ENCODE measurements at places on chromosomes 12 and 14.

GRCh38 chr12:97275256-97275655 lies 187.3 kb upstream of the RMST start:
- no peak for DNase-seq

DNA sequence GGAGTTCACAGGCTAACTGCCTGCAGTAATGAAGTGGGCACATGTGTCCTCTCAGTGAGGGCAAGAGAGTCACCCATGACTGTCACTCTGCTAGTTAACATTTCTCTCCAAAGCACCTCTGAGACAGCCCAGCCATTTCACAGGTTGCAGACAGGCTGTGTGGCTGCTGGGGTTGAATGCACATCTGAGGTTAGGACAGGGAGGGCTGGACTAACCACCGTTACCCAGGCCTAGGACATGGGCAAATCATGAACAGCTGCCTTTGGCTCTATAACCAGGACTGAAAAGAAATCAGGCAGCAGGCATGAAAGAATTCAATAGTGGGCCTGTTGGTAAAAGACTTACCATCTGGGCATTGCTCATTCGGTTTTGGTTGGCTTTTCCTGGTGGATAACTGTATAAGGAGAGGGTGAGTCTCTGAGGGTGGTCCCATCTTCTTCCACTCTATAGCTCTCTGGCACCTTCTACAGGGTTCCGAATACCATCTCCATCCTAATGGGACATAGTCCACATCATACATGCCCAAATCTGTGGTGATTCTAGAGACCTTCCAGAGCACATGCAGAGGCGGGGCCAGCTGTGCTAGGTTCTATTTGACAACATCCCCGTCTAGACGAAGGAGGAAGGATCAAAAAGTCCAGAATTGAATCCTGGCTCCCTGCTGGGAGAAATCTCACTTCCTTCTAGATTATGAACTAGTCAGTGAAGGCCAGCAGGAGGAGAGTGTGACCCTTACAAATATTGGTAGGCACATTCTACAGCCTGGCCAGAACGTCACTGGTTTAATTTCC lies 10.8 kb downstream of the CRACR2A start:
- no peak for DNase-seq

DNA sequence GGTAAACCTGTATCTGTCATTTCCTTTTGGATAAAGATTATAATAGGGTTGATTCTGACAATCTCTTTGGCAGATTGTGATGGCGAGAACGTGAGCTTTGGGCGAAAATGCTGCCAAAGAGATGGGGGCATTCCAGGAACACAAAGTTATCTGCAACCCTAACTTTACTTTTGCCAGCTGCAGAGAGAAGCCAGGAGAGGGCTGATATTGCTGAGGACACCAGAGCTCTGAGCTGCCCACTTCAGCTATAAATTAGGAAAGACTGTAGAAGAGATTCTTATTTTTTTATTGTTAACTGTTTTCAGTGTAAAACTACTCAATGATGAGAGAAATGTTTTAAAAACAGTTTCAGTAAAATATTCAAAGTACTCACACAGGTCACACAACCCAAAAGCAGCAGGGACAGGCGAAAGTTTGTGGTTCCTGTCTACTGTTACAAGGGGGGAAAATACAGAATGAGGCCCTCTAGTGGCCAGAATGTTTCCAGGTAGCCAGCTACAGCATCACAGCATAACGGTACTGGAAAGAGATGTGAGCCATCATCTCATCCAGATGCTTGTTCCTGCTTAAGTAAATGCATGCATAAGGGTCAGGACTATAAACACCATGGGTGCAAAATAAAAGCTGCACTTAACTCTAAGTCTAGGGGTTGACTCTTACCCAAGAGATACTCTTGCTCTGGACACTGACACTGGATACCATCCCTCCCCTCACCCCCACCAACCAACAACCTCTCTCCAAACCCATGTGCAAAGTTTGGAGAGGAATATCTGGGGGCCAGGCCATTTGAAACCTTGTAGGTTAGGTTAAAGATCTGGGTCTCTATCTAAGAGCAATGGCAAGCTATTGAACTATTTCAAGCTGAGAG lies 498.4 kb downstream of the RMST start:
- DNase-seq, result no peak

DNA sequence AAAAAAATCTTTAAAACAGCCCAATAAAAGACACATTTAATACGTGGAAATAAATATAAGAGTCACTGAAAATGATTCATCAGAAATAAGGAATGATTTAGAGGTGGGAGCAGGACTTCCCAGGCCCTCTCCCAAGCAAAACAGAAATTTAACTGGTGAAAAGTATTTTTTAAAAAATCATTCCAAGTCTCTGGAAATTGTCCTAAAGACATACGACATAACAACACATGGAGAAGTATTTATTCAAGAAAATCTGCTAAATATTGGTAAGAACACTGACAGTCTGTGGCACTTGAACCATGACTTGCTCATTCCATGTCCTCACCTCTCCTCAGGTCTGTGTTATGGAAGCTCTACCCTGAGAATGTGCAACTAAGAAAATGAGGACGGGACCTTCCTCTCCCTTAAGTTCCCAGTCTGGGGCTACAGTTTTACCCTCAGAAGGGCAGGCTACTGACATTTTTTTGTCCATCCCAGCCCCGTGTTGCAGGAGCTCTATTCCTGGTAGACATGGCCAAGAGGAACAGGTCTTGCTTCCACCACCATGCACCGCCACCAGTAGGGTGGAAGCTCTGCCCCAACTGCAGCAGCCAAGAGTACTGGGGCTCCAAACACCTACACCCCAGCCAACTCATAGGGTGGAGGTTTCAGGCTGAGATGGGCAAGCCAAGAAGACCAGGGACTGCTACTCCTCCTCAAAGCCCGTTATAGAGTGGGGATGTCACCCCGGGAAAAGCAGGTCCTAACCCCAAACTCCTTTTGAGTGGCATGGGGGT lies 193.0 kb downstream of the CRADD start:
- DNase-seq, result no peak

GRCh38 chr12:109702111-109702841 lies 11.3 kb upstream of the FAM222A start:
- DNase-seq, result no peak

DNA sequence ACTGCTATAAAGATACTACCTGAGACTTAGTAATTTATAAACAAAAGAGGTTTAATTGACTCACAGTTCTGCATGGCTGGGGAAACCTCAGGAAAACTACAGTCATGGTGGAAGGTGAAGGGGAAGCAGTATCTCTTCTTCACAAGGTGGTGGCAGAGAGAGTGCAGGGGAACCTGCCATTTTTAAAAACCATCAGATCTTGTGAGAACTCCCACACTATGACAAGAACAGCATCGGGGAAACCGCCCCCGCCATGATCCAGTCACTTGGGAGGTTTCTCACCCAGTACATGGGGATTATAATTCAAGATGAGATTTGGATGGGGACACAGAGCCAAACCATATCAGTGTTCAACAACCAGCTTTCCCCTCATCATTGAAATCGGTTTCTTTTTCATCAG lies 49.9 kb downstream of the AEBP2 start:
- no peak for DNase-seq

- no peak for DNase-seq
These were observed 261.9 kb upstream of the LRIG3 start for GRCh38 chr12:59182191-59182590.

- DNase-seq, result peak; percentile 87
These were observed 23.3 kb downstream of the RTRAF start for GRCh38 chr14:52012635-52013034.

GRCh38 chr12:2095878-2096277 lies 43.1 kb downstream of the CACNA1C start:
- no peak for DNase-seq

DNA sequence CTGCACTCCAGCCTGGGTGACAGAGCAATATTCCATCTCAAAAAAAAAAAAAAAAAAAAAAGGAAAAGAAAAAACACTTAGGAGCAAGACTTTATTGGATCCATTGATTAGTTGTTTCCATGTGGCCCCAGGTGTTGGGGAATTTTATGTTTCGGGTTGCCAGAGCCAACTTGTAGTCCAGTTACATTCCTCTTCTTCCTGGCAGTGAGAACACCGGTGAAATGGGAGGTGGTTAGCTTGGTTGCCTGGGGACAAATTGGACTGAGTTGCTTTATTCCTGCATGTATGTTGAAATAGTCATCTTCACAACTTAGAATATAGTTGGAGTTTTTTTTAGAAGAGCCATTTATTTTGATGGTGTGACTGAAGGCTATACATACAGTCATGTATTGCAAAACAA lies 12.6 kb downstream of the RCOR1 start:
- no peak for DNase-seq

DNA sequence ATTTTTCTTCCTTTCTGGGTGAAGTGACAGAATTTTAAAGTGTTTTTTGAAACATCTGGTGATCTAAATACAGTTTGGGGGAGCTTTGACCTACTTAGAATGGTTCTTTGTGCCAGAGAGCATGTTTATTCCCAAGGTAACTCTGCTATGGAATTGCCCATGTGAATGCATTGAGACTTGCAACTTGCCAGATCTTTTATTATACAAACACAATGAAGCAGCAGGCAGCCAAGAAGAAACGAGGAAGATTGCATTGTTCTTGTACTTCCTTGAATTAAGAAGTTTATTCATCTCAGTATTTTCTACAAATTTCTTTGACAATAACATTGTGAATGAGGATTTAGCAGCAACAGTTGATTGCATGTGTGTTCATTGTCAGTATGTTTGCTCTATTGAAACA lies 55.5 kb downstream of the FGD4 start:
- DNase-seq, result no peak

GRCh38 chr14:72917094-72917802 lies 9.0 kb upstream of the DCAF4 start:
- DNase-seq, result no peak

GRCh38 chr14:31387091-31387490 lies 33.3 kb downstream of the HEATR5A start:
- no peak for DNase-seq

GRCh38 chr12:71704920-71705319 lies 19.0 kb downstream of the TMEM19 start:
- no peak for DNase-seq

GRCh38 chr12:43198608-43199007 lies 353.4 kb downstream of the ADAMTS20 start:
- DNase-seq, result no peak

- DNase-seq, result no peak
These were observed 193.3 kb upstream of the SYT1 start for GRCh38 chr12:78671295-78671694.

DNA sequence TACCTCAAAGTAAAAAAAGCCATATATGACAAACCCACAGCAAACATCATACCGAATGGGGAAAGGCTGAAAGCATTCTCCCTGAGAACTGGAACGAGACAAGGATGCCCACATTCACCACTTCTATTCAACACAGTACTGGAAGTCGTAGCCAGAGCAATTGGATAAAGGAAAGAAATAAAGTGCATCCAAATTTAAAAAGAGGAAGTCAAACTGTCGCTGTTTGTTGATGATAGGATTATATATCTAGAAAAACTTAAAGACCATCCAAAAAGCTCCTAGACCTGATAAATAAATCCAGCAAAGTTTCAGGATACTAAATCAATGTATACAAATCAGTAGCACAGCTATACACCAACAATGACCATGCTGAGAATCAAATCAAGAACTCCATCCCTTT lies 5.2 kb downstream of the NDUFA12 start:
- no peak for DNase-seq

DNA sequence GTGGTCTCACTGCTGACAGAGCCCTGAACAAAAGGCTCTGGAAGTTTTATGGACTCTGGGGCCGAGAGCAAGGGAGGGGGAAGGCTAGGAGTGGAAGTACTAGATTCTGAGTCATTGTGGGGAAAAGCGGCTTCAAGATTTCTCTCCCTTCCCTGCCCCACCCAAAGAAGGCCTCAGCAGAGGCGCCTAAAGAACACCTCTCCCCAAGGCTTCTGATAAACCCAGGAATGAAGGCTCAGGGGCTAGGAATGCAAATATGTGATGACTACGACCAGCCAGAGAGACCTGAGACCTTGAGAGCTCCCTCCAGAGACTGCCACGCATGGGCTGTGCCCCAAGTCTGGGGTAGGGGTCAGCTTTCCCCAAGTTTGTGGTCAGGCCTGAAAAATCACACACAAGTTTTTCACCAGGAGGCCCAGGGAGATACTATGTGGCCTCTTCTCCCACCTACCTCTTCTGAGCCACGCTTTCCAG lies 130.7 kb upstream of the HIF1A start:
- DNase-seq, result no peak

DNA sequence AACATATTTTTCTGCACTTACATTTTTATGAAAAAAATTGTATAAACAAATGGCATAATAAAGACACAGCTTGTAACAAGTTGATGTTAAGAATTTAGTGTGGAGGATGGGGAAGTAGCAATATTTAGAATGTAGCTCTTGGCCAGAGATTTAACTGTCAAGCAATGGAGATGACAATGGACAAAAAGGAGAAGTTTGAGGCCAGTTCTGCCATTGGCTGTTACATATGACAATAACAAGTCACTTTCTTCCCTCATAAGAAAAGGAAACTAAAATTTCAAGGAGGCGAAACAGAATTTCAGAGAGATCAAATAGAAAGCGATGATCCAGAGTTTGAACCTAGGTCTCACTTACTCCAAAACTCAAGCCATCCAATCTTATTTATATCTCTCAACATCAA lies 122.8 kb upstream of the CCDC175 start:
- DNase-seq, result no peak

DNA sequence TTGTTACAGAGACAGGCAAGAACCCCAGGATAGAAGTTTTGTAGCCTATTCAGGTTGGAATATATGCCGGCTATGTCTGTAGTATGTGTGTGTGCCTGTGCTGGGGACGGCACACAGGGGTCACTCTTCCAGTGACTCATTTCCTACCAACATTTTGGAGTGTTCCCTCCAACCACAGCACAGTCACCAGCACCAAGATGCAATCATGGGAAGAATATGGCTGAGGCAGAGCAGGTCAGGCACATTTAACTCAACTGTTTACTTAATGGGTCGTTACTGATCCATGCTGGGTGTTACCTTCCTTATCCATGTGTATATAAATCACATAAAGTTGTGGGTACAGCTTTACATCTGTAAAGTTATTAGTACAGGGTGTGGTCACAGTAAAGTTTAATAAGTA lies 178.3 kb downstream of the PRKD1 start:
- DNase-seq, result no peak

- no peak for DNase-seq
These were observed 9.7 kb downstream of the CACNA2D4 start for GRCh38 chr12:1908758-1909157.

- DNase-seq, result no peak
These were observed 237.4 kb upstream of the RGS6 start for GRCh38 chr14:71694591-71695530.

GRCh38 chr12:110037315-110037714 lies 11.0 kb downstream of the C12orf76 start:
- DNase-seq, result no peak

GRCh38 chr14:90111895-90112534 lies 50.2 kb downstream of the KCNK13 start:
- no peak for DNase-seq

GRCh38 chr12:117699575-117699974 lies 269.2 kb downstream of the KSR2 start:
- no peak for DNase-seq
